ENCODE measurements at places on chromosomes 16 and 17.
A peak's percentile ranks its signal among the peaks of the same experiment; 100 is the strongest.

DNA sequence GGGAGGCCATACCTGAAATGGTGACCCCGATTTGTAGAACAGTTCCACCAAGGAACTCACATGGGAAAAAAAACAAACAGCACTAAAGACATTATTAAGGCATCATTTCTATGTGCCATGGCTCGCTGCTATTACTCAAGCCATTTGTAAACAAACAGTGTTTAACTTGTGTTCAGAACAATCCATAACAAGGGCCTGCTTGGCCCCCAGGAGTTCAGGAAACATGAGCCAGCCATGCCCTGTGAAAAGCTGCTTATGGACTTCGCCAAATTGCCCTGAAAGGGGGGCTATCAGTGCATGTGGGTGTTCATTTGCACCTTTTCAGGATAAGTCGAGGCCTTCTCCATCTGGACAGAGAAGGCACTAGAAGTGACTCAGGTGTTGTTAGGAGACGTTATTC is 8.0 kb downstream of the POLR3K start:
- DNase-seq: no peak

GRCh38 chr17:75589919-75590303 is 2.3 kb downstream of the MYO15B start:
- no peak for DNase-seq

DNA sequence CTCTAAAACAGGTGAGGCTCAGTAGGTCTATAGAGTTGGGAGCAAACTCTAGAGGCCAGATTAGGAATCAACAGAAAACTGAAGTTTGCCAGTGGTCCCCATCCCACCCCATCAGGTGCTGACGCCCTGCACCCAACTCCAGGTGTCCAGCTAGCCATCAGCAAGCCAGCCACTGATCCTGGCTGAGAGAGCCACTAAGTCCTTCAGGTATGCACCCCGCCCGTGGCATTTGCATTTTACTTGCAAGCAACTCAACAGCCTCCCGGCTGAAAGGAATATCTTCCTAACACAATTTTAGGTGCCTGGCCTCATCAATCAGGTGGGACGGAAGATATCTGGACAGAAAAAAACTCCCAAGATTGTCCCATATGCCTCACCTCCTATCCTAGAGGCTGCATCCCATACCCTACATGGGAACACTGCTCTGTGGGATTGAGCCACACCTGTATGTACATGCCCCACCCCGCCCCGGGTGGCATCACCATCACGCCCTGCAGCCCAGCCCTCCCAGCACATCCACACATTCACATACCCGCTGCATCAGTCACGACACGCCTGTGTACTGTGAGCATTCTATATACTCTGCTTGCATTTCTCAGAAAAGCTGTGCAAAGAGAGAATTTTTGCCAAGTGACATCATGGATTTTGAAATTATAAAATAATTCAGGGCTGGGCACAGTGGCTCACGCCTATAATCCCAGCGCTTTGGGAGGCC is 8.3 kb downstream of the OTOP3 start:
- no peak for DNase-seq

GRCh38 chr17:68205808-68206720 is 41.8 kb upstream of the AMZ2 start:
- peak; percentile 53 for DNase-seq

- no peak for DNase-seq
These were observed 23.9 kb downstream of the CA10 start for GRCh38 chr17:52134641-52135040.

DNA sequence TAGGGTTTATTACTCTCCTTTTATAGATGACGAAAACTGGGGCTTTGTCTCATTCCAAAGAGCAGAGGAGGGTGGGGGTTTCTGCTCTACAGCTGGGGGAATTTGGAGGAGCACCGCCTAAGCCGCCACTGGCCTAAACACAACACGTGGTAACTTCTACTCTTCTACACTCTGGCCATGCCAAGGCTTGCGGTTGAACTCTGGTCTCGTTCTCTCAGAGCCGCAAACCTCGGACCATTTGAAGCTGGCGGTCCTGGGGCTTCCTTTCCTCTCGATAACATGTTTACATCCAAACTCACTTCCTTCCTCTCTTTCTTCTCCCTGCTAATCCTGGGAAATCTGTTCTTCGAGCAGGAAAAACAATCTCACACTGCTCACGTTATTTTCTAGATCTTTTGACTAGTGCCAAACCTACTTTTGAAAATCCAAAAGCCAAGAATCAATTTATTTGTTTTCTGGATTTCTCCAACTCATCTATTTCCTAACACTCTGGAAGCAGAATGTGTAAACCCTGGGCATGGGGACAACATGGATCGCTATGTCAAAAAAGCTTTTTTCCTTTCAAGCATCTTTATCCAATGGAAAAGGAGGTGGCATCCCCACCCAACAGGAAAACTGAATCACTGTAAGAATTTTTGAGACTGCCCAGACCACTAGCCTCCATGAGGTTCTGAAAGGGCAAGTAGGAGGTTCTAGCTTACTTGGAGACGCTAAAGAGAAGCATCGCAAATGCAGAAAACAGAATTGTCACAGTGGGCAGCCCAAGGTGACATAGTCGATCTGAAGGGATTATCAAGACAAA is 13.6 kb upstream of the EEF2K start:
- peak; percentile 93 for DNase-seq

Data from CD4-positive, alpha-beta T cell treated with Interleukin-12 subunit alpha and Interleukin-12 subunit beta, for 1 hour (primary cell).